Liver (tissue), 10 donors: ENCODE measurements at places on chromosomes 5 and 9. TPM values are rescaled to one million over a fixed set of nuclear protein-coding genes. Genes with fewer than 3 reads are reported as not detected.
A peak's percentile ranks its signal among the peaks of the same experiment; 100 is the strongest.

Gene MED7
- polyA plus RNA-seq = 4.1 TPM

Gene FASTKD3
- 9.5 TPM for polyA plus RNA-seq

Gene ZFP2
- 0.47 TPM for polyA plus RNA-seq

Gene LCN15
- polyA plus RNA-seq = not detected

Gene C7
- 155 TPM for polyA plus RNA-seq

DNA sequence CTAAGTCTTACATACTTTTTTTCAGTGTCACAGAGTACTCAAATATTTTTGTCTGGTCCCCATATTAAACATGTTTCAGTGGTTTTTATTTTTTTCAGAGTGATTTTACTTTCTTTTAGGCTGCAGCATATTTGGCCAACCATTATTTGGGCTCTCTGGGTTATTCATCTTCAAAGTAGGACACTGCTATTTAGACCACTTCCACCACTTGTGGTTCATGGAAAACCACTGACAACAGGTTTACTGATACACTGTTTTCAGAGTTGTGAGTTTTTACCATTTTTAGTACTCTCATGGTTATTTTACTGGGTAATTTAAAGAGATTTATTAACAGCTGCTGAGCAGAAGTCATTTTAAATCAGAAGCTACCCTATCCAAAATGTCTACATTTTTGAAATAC, 437.6 kb downstream of the KIAA0825 start:
- H3K27ac ChIP-seq = no peak overlapping the region
- DNase-seq = no peak
- no peaks in the 10 kb centered on the region for H3K4me1 ChIP-seq
- no peaks in the 10 kb centered on the region for H3K36me3 ChIP-seq
- H3K27me3 ChIP-seq = no peaks in the 10 kb centered on the region

GRCh38 chr9:93205045-93205768, 21.3 kb downstream of the WNK2 start:
- no peaks in the 10 kb centered on the region for H3K36me3 ChIP-seq
- DNase-seq = no peak
- no peaks in the 10 kb centered on the region for H3K4me1 ChIP-seq
- no peak overlapping the region for H3K27ac ChIP-seq
- no peaks in the 10 kb centered on the region for H3K27me3 ChIP-seq

DNA sequence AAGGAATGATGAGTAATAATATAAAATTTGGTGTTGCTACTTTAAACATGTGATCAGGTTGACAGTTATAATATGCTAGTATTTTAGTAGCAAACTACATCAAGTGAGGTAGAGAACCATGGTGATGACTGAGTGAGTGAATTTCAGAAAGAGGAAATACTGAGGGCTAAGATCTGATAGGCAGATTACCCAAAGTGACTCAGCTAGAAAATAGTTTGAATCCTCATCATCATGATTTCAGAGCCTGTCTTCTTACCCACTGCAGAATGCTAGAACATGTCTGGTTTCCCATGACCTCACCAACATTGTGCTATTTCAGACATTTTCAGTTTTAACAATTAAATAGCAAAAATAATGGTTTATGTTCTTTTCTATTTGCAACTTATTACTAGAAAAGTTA, 602.1 kb downstream of the TAF11L14 start:
- no peak overlapping the region for H3K27ac ChIP-seq
- no peak overlapping the region for H3K4me3 ChIP-seq
- H3K27me3 ChIP-seq = no peaks in the 10 kb centered on the region
- H3K36me3 ChIP-seq = no peaks in the 10 kb centered on the region
- H3K4me1 ChIP-seq = no peaks in the 10 kb centered on the region

GRCh38 chr5:38944282-38944681, 98.5 kb downstream of the OSMR start:
- peaks cover 6% of the 10 kb centered on the region for H3K36me3 ChIP-seq
- H3K4me3 ChIP-seq = no peak overlapping the region
- H3K27me3 ChIP-seq = no peaks in the 10 kb centered on the region
- H3K4me1 ChIP-seq = no peaks in the 10 kb centered on the region

DNA sequence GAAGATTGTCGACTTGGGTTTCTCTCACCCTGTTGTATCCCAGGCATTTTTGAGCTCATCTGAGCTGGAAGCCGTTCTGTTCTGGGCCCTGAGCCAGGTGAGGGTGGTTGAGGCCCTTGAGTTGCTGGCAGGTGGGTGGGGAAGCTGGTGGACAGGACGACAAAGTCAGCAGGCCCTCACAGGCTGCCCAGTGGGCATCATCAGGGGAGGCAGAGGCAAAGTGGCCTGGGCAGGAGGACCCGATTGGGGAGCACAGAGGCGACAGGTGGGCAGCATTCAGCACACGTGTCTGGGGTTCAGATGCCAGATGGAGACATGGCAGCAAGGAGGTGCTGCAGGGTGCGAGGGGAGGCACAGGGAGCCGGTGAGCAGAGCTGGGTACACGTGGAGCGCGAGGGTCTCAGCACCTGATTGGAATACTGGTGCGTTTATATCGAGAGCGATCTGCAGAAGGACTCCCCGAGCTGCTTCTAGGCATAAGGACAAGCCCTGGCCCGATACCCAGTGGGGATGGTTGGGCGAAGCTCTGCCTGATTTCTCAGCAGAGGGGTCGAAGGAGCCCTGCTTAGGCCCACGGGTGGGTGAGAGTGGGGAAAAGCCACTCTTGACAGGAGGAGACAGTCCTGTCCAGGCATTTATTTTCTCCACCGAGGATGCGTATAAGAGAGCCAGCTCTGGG, 49.0 kb upstream of the SUSD3 start:
- H3K4me1 ChIP-seq = no peaks in the 10 kb centered on the region
- H3K27ac ChIP-seq = no peak overlapping the region
- no peak for DNase-seq
- no peaks in the 10 kb centered on the region for H3K27me3 ChIP-seq
- H3K36me3 ChIP-seq = no peaks in the 10 kb centered on the region
- H3K4me3 ChIP-seq = no peak overlapping the region

DNA sequence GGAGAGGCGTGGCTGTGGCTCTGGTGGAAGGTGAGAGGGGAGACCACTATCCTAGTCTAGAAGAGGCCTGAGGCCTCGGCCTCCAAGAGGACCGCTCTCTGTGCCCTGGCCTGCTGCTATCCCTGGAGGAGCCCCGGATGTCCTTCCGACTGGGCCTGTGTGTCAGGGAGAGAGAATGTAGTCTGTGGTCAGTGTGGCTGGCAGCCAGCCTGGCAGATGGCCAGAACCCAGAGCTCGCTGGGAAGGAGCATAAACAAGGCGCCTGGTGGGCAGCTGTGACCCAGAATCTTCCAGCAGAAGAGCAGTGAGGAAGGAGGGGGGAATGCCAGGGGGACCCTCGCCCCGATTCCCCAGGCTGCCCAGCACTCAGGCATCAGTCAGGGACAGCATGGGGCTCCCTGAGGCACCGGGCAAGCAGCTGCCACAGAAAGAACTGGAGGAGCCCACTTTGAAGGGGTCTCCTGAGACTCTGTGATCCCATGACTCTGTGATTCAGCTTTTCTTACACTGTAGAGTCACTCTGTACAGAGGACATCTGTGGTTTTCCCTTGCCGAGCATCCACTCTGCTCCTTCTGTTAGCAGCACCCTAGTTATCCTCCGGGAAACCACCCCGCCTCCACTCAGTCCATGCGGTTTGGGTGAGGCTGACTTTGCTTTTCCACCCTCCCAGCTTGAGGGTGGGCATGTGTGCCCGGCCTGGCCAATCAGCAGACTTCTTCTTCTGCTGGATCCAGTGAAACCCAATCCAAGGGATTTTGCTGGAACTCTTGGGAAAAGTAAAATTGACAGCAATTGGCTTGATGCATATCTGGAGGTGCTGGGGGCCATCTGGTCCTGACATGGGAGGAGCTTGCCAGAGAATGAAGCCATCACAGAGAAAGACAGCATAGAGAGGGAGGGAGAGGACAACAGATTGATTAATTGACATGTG, 46.2 kb upstream of the PWWP2A start:
- H3K27me3 ChIP-seq = peaks cover 8% of the 10 kb centered on the region
- no peaks in the 10 kb centered on the region for H3K36me3 ChIP-seq
- peak; percentile 41 for DNase-seq
- H3K4me1 ChIP-seq = no peaks in the 10 kb centered on the region
- H3K27ac ChIP-seq = peak overlapping the region; percentile 56
- H3K4me3 ChIP-seq = no peak overlapping the region

- no peaks in the 10 kb centered on the region for H3K27me3 ChIP-seq
- no peak overlapping the region for H3K4me3 ChIP-seq
- H3K4me1 ChIP-seq = no peaks in the 10 kb centered on the region
- H3K36me3 ChIP-seq = no peaks in the 10 kb centered on the region
- no peak overlapping the region for H3K27ac ChIP-seq
- no peak for DNase-seq
Measured at GRCh38 chr5:35476797-35477196, 140.9 kb upstream of the SPEF2 start.

DNA sequence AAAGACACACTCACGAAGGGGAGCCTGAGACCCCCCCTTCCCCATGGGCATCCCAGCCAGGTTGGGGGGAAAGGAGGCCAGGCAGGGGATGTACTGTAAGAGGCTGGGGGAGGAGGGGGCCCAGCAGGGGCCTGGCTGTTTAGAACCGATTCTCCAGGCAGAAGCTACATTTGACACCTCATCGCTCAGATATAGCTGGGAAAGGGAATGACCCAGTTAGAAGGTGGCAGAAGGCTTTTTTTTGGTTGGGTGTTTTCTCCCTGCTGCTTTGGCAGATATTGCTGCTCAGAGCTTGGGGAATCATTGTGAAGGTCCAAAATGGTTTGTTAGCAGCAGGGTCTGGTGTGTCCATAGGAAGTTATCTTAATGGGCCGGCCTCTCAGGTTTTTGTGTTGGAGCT, 6.0 kb downstream of the CDX1 start:
- no peak overlapping the region for H3K4me3 ChIP-seq
- H3K36me3 ChIP-seq = no peaks in the 10 kb centered on the region
- H3K4me1 ChIP-seq = no peaks in the 10 kb centered on the region
- no peak overlapping the region for H3K27ac ChIP-seq
- DNase-seq = no peak

DNA sequence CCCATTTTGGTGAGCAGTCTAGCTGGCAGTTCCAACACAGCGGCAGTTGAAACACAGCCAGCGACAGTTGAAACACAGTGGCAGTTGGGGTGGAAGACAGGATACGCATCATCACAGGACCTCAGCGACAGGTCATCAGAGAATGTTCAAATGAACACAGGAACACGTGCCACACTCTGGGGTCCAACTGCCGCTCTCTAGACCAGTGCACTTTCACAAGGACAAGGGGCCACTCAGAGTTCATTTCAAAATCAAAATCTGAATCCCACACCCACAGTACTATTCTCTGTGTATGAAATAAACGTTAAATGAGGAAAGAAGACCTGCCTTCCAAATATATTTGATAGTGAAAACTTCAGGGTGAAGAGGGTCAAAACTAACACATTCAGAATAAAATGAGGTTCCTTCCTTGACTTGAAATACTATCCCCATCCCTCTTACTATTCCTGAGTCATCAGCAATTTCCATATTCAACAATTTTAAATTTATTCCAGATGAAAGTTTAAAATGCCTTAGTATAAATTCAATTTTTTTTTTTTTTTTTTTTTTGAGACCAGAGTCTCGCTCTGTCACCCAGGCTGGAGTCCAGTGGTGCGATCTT, 53.0 kb upstream of the SIMC1 start:
- no peak for DNase-seq
- no peak overlapping the region for H3K4me3 ChIP-seq
- H3K27me3 ChIP-seq = no peaks in the 10 kb centered on the region
- H3K27ac ChIP-seq = no peak overlapping the region

DNA sequence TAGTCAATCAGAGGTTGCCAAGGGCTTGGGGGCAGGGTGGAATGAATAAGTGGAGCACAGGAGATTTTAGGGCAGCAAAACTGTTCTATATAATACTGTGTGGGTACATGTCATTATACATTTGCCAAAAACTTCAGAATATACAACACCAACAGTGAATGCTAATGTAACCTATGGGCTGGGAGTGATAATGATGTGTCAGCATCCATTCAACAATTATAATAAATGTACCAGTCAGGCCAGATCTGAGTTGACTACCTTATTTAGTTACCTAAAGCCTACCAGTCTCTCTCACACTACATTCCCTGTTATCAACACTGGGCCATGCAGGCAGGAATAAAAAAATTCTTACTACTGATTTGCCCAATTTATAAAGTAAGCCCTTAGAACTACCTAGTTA, 884.5 kb downstream of the TLE1 start:
- H3K27me3 ChIP-seq = no peaks in the 10 kb centered on the region
- H3K4me3 ChIP-seq = no peak overlapping the region
- H3K36me3 ChIP-seq = no peaks in the 10 kb centered on the region
- H3K27ac ChIP-seq = no peak overlapping the region
- no peak for DNase-seq

GRCh38 chr5:180784497-180785097, 18.0 kb downstream of the MGAT1 start:
- H3K27ac ChIP-seq = no peak overlapping the region
- H3K27me3 ChIP-seq = no peaks in the 10 kb centered on the region
- H3K4me3 ChIP-seq = no peak overlapping the region
- H3K4me1 ChIP-seq = peaks cover 8% of the 10 kb centered on the region

DNA sequence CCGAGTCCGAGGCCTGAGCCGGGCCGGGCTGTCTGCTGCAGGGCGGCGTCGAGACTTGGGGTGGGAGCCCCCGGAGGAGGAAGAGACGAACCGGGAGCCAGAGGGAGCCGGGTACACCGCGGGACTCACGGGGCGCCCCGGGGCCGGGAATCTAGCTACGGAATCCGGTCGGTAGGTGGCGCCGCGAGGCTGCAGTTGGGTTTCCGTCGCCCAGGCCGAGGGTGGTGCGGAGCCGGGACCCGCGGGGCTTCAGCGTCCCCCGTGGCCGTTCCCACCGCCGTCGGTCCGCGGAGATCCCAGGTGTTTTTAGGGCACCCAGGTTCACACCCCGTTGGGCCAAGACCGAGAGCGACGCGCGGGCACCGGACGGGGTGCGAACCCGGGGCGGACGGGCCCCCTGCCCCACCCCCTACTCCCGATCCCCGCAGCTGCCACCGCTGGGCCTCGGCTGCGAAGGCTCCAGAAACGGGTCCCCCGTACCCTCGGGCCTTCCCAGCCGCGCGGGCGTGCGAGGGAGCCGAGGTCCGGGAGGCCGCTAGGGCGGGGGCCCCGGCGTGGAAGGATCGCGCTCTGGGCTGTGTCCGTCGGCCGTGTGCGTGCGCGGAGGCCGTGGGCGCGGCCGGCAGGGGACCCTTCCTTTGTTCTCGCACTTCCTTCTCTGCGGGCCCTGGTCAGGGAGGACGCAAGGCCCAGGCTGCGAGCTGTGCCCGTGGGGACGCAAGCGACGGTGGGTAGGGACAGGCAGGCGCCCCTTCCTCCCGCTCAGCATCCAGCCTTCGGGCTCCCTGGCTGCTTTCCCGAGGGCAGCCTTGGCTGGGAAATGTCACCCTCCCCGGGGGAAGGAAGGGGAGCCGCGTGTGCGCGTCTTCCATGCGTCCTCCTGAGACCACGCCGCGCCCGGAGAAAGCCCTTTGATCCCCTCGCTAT, 146.6 kb downstream of the GAPVD1 start:
- H3K4me3 ChIP-seq = peak overlapping the region; percentile 72
- no peak overlapping the region for H3K27ac ChIP-seq
- DNase-seq = peak; percentile 85
- peaks cover 2% of the 10 kb centered on the region for H3K4me1 ChIP-seq
- H3K27me3 ChIP-seq = no peaks in the 10 kb centered on the region
- H3K36me3 ChIP-seq = no peaks in the 10 kb centered on the region

- H3K36me3 ChIP-seq = no peaks in the 10 kb centered on the region
- no peak overlapping the region for H3K4me3 ChIP-seq
- no peaks in the 10 kb centered on the region for H3K27me3 ChIP-seq
- DNase-seq = peak; percentile 75
- H3K27ac ChIP-seq = no peak overlapping the region
Measured at GRCh38 chr5:73792687-73793320, 166.8 kb downstream of the ARHGEF28 start.
